ENCODE measurements at places on chromosomes 16 and 17.

- no peak for DNase-seq
Measured at GRCh38 chr17:70251706-70252105, 82.4 kb downstream of the KCNJ2 start.

- DNase-seq = peak; percentile 42
Measured at GRCh38 chr16:67000384-67001351, 12.3 kb downstream of the CES4A start.

DNA sequence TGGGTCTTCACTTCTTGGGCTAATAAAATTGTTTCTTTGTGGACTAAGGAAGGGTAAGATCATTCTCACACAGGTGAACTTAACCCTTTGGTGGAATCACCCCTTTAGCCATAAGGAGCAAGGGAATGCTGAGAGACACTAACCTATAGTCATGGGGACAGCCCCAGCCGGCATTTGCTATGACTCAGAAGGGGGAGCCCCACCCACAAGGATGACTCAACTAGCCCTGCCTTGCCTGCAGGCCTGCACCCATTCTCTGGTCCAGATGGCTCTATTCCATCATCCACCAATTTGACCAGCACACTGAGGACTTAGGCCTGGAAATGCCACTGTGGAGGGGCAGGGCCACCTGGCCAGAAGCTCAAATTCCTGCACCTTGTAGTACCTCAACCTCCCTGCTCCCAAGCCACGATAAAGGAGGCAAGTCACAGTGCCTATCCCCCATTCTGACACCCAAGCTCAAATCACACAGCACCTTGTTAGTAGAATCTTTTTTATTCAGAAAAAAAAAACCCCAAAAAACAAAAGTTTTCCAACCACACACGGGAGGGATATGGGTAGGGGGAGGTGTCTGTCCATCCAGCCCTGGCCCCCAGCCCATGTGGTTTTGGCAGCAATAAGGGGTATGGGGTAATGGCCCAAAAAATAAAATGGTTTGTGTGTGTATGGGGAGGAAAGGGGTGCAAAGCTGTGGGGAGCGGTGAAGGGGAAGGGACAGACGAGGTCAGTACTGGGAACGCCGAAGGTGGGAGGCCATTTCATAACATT lies 3.0 kb downstream of the PFN1 start:
- peak; percentile 36 for DNase-seq

DNA sequence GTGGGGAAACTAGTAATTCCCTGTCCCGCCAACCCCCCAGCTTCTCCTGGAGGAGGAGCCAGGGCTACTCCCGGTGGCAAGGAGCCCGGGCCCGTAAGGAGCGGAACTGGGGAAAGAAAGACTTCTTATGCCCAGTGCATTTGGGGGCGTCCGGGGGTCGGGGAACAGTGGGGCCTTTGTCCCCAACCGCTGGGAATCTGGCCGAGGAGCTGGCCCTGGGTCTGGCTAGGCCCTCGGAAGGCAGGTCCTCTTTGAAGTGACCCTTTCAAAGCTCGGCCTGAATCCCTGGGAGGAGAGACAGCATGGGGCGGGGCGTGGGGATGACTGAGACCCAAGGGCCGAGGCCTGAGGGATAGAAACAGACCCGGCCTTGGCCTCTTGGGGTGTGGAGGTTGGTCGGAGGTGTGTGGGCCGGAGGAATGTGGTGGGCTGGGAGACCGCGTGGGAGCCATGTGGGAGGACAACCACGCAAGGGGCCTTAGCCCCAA lies 6.0 kb downstream of the ARHGAP23 start:
- peak; percentile 67 for DNase-seq

DNA sequence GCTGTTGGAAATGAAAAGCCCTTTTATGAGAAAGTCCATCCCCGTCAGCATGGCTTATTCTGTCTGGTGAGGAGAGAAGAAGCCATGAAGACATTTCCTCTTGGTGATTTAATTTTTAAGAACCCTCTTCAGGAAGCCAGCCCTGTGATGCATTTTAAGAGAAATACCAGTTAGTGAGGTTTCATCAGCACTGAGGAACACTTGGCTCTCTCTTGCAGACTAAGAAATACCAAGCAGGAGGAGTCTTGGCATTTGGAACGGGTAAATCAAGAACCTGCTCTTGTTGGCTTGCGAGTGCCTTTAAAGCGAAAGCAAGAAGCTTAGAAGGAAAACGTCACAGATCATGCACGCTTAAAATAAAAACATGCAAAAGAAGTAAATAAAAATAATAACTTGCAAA lies 17.5 kb downstream of the RAB11FIP3 start:
- DNase-seq = no peak

DNA sequence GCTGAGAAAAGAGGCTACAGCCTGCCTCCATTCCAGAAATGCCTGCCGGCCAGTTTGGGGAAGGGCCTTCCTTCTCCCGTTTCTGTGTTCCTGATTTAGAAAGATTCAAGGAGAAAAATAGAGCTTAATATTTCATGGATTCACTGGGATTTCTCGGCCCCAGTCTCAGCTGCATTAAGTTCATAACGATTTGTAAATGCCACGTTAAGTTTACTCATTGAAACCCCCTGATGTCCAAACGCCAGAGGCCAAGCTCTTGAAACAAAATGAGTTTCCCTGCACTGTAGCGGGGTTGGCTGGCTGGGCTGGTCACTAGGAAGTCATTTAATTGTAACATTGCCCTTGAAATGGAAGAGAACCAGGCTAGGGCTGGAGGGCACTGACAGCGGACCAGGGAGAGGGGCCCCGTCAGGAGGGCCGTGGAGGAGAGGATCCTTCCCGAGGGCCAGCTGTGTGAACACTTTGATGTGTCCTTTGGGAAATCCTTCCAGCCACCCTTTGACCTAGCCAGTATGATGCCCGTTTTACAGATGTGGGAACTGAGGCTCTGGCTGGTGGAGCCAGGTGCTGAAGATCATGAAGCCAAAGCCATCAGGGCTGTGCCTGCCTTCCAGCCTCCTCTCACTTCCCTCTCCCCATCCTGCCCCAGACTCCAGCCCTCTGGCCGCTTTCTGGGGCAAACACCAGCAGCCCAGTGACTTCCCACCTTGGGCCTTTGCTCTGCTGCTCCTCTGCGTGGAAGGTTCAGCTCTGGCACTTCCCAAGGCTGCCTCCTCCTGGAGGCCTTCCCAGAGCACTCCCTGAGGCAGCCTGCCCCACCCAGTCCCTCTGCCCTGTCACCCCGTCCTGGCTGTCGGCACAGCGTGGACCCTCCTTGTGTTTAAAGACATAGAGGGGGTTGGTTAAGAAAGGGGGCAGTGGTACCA lies 220.6 kb downstream of the KATNIP start:
- no peak for DNase-seq

- DNase-seq = no peak
Measured at GRCh38 chr17:18102640-18103039, 5.9 kb upstream of the MYO15A start.

DNA sequence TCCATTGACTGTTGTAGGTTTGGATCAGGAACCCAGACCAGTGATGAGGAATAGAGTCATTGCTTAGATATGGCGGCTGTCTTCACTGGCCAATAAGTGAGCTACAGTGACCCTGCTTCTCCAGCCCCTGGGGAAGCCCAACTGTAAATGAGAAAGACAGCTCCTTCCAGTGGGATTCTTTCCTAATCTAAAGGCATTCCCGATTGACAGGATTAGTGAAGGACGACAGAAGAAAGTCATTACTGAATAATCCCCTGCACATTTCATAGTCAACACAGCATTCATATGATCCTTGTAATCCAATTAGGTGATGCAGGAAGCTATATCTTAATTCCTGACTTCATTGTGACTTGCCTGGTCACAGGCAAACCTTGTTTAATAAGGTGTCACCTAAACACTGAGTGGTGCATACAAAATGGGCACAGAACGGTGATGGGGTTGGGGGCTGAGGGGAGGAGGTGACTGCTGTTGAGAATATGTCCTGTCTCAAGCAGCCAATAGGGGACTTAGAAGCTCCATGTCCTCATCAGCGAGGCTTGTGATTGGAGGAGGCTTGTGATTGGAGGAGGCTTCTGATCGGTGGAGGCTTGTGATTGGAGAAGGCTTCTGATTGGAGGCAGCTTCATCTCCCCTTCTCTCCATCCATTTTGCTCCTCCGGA lies 242.6 kb downstream of the XYLT1 start:
- no peak for DNase-seq

GRCh38 chr17:48728232-48729231 lies at the start of gene HOXB13:
Gene HOXB13 (minus strand): TSS chr17:48728750. CDS start chr17:48728593, 157 bp downstream.
- no peak for DNase-seq

DNA sequence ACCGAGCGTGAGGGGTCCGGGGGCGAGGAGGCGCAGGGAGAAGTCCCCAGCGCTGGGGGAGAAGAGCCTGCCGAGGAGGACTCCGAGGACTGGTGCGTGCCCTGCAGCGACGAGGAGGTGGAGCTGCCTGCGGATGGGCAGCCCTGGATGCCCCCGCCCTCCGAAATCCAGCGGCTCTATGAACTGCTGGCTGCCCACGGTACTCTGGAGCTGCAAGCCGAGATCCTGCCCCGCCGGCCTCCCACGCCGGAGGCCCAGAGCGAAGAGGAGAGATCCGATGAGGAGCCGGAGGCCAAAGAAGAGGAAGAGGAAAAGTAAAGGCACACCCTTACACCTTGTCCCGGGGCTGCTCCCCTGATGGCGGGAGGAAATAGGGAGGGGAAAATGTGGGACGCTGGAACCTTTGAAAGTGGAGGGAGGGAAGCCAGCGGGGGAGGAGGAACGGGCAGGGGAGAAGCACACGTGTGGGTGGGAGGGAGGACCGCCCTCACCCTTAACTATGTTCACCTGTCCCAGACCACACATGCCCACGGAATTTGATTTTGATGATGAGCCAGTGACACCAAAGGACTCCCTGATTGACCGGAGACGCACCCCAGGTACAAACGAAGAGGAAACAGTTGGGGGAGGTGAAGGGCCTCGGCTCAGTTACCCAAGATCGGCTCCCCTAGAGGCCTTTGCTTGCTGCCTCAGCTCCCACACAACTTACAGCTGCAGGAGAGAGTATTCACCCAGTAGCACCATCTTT lies 916 bp downstream of the PAGR1 start:
- DNase-seq = no peak

GRCh38 chr17:73068322-73069153 lies 23.9 kb downstream of the SLC39A11 start:
- DNase-seq = no peak

- no peak for DNase-seq
Measured at GRCh38 chr17:62179525-62180161, 114.6 kb upstream of the MED13 start.

DNA sequence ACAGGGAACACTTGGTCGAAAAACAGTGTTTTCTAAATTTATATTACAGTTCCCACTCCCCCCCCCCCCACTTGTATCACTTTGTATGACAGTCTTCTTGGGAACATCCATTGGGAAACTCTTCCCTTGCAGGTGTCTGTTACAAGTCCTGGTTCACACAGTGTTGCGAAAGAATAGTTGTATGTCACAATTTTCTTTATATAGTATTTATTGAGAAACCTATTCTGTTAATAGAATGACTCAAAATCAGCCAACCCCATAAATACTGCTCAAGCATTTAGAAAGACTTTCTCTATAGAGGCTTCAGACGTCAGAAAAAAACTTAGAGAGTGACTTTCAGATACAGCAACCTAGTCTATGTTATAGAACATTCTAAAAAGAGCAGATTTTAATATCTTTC lies 414.4 kb downstream of the WWOX start:
- DNase-seq = no peak

- DNase-seq = no peak
Measured at GRCh38 chr16:25707553-25707952, 15.8 kb downstream of the HS3ST4 start.

GRCh38 chr16:17396762-17397498 lies 73.8 kb downstream of the XYLT1 start:
- no peak for DNase-seq

DNA sequence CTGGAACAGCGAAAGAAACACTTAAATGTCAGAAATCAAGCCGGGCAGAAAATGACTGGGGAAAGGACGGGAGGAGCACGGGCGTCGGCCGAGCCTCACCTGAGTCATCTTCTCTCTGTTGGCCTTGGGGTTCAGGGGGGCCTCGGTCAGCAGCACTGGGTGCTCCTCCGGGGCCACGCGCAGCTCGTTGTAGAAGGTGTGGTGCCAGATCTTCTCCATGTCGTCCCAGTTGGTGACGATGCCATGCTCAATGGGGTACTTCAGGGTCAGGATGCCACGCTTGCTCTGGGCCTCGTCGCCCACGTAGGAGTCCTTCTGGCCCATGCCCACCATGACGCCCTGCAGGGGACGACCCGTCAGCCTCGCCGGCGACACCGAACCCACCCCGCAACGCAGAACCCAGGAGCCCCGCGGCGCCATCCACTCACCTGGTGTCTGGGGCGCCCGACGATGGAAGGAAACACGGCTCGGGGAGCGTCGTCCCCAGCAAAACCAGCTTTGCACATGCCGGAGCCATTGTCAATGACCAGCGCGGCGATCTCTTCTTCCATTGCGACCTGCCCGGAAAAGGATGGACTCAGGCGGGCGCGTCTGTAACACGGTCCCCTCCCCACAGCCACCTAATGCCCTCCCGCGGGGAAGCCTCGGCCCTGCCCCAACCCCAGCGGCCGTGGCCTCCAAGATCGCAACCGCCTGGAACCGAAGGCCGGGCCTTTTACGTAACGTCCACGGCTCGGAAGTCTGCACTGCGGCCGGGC lies 616 bp downstream of the ACTG1 start:
- no peak for DNase-seq

DNA sequence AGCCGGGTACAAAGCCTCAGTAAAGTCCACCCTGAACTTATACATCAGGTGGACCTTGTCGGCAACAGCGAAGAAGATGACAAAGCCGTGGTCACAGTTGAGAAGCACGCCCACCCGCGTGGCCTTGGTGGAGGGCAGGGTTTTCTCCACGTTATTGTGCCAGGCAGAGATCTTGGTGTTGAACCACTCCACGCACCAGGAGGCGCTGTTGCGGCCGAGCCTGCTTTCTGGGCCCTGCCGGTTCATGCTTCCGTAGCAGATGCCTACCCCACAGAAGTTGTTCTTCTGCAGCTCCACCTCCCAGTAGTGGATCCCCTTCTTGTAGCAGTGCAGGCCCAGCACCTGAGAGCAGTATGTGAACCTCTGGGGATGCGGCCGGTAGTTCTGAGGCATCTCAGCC lies 22.1 kb downstream of the TRIM25 start:
- DNase-seq = no peak

DNA sequence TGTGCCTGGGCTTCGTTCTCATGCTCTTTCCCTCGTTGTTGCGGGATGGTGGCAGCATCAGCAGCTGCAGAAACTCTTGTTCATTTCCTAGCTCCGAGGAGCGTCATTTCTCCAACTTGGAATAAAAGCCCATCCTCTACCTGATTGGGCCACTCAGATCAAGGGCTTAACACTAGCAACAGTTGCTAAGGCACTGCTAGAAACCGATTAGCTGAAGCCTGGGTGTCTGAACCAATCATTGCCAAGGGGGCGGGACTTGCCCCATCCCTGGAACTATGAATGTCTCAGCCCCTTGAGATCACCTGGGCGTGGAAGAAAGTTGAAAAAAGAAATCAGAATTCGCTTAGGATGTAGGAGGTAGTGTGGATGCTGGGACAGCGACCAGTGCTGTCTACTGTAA lies 145.3 kb downstream of the FOXL1 start:
- DNase-seq = no peak

GRCh38 chr16:61968242-61969076 lies 67.8 kb downstream of the CDH8 start:
- no peak for DNase-seq

GRCh38 chr16:85554114-85554888 lies 58.8 kb upstream of the GSE1 start:
- DNase-seq = peak; percentile 84

All from pons (tissue), 1 donor.